ENCODE measurements at places on chromosomes 6 and 20.

- DNase-seq: no peak
Observed at GRCh38 chr6:44868910-44869309, 459.2 kb upstream of the RUNX2 start.

DNA sequence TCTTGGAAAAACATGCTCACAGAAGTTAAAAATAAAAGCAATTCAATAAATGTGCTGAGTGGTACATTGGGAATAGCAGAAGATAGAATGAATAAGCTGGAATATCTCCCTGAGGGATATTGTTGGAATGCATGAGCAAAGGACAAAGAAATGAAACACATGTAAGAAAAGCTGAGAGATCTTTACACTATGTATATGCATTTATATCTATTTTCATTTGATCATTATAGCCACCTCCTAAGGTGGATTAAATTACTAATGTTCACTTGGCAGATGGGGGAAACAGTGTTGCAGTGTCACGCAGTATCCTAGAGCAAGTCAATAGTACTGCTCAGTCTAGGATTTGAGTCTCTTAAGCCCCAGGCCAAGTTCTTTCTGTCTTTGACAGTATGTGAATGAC lies 542.0 kb upstream of the MARCKS start:
- DNase-seq: no peak

DNA sequence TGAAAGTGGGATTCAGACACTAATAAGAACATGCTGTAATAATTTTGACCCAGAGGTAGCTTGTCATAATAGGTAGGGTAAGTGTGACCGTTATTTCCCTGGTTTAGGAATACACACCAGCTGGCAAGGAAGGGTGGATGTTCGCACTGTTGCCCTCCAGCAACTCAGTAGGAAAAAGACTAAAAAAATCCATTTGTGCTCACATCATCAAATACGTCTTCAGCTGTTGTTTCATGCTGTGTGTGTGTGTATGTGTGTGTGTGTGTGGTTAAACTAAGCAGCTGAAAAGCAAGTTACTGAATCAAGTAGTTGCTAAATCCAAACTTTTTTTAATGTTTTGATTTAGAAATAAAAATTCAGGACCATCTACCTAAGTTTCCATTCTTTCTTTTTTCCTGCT lies 218.7 kb downstream of the TRDN start:
- DNase-seq: no peak

GRCh38 chr6:155378276-155378675 lies 64.0 kb upstream of the TFB1M start:
- no peak for DNase-seq

- DNase-seq: peak; percentile 47
Observed at GRCh38 chr6:11096109-11096508, 2.5 kb downstream of the SMIM13 start.

GRCh38 chr20:19284400-19285178 lies 72.1 kb downstream of the SLC24A3 start:
- no peak for DNase-seq

- DNase-seq: no peak
Observed at GRCh38 chr6:73353636-73354593, at the start of gene DPPA5. DPPA5 (minus strand) TSS chr6:73354276; CDS start chr6:73354225, 51 bp downstream.

GRCh38 chr20:58670102-58670501 lies 19.0 kb downstream of the STX16 start:
- DNase-seq: no peak

DNA sequence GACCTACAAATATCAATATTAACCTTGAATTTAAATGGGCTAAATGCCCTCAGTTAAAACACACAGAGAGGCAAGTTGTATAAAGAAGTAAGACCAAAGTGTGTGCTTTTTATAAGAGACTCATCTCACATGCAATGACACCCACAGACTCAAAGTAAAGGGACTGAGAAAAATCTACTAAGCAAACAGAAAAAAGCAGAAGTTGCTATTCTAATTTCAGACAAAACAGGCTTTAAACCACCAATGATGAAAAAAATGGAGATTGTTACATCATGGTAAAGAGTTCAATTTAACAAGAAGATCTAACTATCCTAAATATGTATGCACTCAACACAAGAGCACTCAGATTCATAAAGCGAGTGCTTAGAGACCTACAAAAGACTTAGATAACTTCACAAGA lies 741.9 kb upstream of the MARCKS start:
- no peak for DNase-seq

- DNase-seq: peak; percentile 42
Observed at GRCh38 chr6:35381132-35381531, 38.8 kb downstream of the PPARD start.

GRCh38 chr6:69926745-69927144 lies 60.4 kb downstream of the COL19A1 start:
- no peak for DNase-seq

DNA sequence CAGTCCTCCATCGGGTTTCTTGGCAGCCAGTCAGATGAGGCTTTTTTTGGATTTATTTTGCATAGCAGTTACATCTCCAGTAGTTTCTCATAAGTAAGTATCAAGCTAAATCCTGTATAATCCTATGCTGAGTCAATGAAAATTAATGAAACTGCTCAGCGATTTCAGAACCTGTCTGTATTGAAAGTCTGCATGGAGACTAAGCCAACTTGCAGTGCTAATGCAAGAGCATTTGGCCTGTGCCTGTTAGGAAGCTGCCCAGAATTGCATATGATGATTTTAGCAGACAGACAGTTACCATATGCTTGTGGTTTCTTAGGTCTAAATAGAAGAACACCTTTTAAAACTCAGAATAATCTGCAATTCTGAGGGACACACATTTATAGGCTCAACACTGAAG lies 25.2 kb upstream of the LRRN4 start:
- no peak for DNase-seq

DNA sequence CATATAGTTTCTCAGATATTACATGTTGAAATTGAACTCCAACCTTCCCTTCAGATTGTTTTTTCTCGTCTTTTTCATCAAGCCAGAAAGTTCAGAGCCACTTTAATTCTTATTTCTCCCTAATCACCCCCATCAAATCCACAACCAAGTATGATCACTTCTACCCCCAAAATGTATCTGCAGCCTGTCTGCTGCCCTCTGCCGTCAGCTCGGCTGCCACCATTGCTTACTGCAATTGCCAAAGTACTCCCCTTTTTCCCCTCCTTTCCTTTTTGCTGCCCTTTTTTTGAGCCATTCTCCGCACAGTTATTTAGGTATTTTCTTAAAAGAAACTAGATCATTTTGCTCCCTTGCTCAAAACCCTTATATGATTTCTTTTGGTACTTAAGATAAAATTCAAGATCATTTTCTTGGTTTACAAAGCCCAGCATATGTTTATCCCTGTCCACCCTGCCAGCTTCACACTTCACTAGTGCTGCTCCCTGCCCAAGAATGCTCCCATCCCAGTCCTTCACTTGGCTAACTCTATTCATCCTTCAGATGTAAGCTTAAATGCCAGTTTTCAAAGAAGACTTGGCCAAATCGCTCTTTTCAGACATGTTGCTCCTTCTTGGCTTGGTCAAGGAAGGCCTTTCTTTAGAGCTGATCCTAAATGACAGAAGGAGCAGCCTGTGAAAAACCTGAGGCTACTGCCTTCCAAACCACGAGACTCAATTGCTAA lies 63.7 kb downstream of the SH3BGRL2 start:
- DNase-seq: no peak

DNA sequence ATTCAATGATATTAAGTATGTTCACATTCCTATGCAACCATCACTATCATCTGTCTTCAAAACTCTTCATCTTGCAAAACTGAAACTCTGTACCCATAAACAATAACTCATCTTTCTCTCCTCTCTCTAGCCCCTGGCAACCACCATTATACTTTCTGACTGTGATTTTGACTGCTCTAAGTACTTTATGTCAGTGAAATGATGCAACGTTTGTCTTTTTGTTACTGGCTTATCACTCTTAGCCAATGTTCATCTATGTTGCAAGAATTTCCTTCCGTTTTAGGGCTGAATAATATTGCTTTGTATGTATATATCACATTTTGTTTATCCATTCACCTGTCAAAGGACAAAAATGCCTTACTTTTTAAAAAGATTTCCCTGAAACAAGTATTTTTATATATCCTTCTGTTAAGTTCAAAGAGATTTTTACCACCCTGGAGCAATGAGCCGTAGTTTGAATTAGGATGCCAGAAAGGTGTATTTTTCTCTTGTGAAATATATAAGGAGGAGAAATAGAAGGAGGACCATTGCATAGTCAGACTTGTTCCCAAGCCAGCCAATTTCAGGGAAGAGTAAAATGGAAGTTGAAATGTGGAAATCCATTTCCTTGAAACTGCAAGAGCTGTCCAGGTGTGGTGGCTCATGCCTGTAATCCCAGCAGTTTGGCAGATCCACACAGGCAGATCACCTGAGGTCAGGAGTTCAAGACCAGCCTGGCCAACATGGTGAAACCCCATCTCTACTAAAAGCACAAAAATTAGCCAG lies 4.0 kb upstream of the CGAS start:
- DNase-seq: no peak

DNA sequence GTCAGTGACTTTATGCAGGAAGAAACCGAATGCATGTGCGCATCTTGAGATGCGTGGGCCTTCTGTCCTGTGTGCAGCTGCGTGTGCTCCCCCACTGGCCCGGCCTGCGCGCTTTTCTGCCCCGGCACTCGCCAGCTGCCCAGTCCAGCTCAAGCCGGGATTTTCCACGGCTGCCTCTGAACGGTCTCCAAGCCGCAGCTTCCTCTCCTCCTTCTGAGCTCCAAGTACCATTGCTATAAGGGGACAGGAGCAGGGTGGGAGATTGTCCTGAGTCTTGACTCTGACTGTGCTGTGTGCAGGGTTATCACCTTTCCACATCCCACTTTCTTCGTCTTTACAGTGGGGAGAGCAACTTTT lies 302.8 kb downstream of the THBS2 start:
- DNase-seq: no peak

DNA sequence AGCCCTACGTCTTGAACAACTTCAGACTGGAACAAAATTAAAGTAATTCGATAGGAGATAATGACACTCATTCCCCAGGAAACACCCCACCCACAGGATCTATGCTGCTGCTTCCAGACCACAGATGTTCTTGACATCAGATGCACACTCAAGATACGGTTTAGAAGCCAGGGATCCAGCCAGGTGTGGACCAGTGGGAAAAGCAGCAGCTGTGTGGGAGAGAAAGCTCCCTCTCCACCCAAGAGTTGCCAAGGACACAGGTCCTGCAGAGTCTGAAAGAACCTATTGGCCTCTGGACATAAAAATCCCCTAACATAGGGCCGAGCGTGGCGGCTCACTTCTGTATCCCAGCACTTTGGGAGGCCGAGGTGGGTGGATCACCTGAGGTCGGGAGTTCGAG lies 91.7 kb upstream of the NFATC2 start:
- DNase-seq: no peak

DNA sequence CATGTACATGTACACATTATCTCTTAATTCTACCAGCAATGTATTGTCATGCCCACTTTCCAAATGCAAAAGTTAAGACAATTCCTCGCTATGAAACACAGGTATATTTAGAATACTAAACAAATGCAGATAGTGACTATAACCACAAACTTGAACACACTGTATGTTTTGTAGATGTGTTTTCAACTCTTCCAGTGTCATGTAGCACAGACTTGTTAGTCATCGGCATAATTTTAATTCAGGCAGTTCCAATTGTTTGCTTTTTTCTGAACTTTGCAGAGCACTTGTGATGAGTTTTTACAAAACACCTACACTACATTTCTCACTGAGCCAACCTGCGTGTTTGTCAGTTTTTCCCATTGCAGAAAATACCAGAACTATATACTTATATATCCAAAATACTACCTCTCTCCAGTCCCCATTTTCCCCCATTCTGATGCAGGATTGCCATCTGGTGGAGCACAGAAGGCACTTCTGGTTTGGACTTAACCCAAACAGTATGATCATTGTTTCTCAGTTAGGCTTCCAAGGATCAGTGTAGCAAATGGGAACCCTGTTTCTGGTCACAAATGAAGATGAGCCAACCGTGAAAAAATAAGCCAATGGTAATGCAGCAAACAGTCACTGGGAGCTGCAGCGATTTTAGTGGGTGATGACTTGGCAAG lies 143.4 kb downstream of the ADGRB3 start:
- peak; percentile 82 for DNase-seq

GRCh38 chr20:57560554-57561355 lies at the start of gene PCK1:
PCK1 (plus strand) TSS chr20:57561110; CDS start chr20:57561412, 302 bp downstream.
- no peak for DNase-seq

DNA sequence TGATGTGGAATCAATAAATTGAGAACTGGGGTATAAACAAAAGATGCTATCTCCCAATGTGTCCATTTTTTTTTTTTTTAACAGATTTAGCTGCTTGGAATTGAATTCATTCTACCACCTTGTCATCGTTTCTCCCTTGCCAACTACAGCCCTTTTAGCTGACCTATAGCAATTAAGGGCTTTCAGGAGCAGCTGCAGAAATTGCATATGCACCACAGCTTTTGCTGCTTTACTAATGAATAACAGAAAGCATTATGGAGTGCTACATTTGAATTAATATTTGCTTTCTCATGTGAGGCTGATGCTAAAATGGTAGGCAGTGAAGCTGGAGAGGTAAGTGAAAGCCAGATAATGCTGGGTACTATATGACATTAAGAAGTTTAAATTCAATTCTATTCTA lies 5.7 kb downstream of the SESN1 start:
- DNase-seq: no peak

DNA sequence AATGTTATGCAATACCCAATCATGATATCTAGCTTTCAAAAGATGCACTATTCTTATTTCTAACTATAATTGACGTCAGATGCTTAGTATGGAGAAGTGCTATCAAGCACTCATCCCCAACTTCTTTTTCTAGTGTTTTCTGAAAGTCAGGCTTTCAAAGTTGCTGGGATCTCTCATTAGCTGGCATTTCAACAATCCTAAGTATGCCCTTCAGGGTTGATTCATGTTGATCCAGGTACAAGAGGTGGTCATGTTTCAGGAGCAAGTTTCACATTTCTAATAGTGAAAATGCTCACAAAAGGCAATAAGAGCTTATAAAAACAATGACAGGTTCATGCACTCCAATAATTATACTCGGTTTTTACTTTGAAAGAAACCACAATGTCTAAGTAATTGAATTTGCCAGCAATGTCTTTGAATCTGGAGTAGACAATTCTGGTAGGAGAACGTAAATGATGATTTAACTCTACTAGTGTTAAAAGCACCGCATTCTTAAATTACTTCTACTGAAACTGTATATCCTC lies 193.7 kb upstream of the KHDRBS2 start:
- no peak for DNase-seq

DNA sequence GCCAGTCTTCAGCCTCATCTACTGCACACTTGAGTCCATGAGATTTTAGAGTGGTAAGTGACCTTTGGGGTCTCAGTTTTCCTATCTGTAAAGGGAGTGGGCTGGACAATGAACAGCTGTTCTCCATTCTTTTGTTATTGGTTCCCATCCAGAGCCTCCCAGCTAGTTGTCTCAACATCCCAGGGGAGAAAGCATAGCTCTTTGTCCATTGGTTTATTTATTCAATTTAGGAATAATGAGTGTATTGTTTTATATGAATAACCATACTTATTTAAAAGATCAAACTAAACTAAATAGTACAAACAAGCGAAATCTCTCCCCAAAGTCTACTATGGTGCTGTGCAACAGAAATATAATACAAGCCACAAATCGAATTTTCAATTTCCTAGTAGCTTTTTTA lies 13.7 kb downstream of the PIGT start:
- no peak for DNase-seq

GRCh38 chr20:14667226-14667625 lies 329.8 kb upstream of the FLRT3 start:
- DNase-seq: no peak

Measured in astrocyte of the hippocampus (primary cell).